ENCODE measurements at places on chromosomes 5 and 9.

GRCh38 chr5:52822437-52822836 lies 34.7 kb downstream of the ITGA1 start:
- DNase-seq = no peak

DNA sequence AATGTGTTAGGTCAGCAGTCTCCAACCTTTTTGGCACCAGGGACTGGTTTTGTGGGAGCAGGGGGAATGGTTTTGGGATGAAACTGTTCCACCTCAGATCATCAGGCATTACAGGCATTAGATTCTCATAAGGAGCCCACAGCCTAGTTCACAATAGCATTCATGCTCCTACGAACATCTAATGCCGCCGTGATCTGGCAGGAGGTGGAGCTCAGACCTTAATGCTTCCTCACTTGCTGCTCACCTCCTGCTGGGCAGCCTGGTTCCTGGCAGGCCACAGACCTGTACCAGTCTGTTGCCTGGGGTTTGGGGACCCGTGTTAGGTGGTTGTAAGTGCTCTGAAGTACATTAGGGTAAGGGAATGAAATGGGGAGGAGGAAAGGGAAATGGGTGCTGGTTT lies 9.7 kb upstream of the CTNNA1 start:
- no peak for DNase-seq

GRCh38 chr9:24144796-24145195 lies 318.8 kb upstream of the ELAVL2 start:
- DNase-seq = no peak

GRCh38 chr5:101811466-101811865 lies 484.6 kb downstream of the SLCO4C1 start:
- DNase-seq = no peak

- DNase-seq = no peak
Observed at GRCh38 chr5:41656597-41656996, 146.2 kb upstream of the PLCXD3 start.

DNA sequence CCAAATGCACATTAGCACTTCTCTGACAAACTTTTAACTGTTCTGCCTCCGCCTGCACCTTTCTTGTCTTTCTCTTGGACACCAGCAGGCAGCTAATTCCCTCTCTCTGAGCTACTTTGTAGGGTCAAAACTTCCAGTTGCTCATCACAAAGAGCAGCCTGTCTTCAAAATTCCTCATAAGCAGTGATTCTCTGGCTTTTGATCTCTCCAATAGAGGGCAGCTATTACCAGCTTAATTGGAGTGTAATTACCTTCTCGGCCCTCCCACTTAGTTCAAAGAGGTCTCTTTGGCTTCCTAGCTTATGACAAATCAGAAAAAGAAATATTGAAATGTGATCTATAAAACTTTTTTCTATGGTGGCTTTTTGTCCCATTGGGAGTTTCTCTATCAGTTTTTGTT lies 43.6 kb upstream of the RAD23B start:
- DNase-seq = no peak

GRCh38 chr5:159788835-159789331 lies 127.4 kb upstream of the ADRA1B start:
- DNase-seq = no peak

Measured in T-helper 2 cell treated with Interferon-gamma antibody and Interleukin-4, amounts not matched to agents 5 μg/mL and 100 μg/mL, for 36 hours (primary cell).